ENCODE measurements at places on chromosomes 16 and 17.

DNA sequence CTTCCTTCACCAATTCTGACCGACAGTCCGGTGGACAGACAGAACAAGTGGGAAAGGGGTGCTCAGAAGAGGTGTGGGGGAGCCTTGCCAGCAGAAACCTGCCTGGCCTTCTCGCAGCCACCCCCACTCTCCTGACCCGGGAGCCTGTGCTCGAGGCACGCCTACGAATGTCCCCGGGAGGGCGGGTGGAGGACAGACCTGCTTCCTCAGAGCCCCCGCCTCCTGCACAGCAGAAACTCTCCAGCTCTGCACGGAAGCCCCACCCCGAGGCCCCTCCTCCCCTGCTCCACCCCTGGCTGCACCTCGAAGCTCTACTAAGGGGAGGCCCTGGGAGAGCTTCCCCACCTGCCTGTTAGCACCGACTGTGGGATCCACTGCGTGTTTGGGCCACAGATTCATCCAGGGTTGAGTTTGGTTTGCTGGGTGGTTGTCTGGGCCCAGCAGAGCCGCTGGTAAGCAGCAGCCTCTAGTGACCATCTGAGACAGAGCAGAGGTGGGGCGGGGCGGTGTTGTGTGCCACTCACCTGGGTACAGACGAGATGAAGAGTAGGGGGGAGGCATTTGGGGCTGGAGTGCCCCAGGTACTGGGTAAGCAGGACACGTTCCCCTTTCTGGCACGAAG, 6.2 kb downstream of the TAF1C start:
- no peaks in the 10 kb centered on the region for H3K27me3 ChIP-seq
- no peaks in the 10 kb centered on the region for H3K4me1 ChIP-seq
- H3K27ac ChIP-seq: no peak overlapping the region
- H3K36me3 ChIP-seq: peaks cover 14% of the 10 kb centered on the region
- no peak for DNase-seq

- DNase-seq: peak; percentile 55
- H3K27ac ChIP-seq: peak overlapping the region; percentile 70
- no peaks in the 10 kb centered on the region for H3K27me3 ChIP-seq
- peaks cover 49% of the 10 kb centered on the region for H3K4me1 ChIP-seq
- H3K4me3 ChIP-seq: no peak overlapping the region
- H3K36me3 ChIP-seq: peaks cover 5% of the 10 kb centered on the region
Measured at GRCh38 chr17:55168958-55169687, 95.6 kb upstream of the HLF start.

- no peaks in the 10 kb centered on the region for H3K4me1 ChIP-seq
- H3K27ac ChIP-seq: peak overlapping the region; percentile 37
- DNase-seq: peak; percentile 77
- H3K27me3 ChIP-seq: no peaks in the 10 kb centered on the region
- peaks cover 32% of the 10 kb centered on the region for H3K36me3 ChIP-seq
Measured at GRCh38 chr17:75845058-75845711, 981 bp upstream of the UNC13D start.

GRCh38 chr16:24232936-24233335, 23.2 kb upstream of the CACNG3 start:
- H3K27ac ChIP-seq: no peak overlapping the region
- no peaks in the 10 kb centered on the region for H3K27me3 ChIP-seq
- DNase-seq: no peak
- H3K4me1 ChIP-seq: no peaks in the 10 kb centered on the region

- no peak for DNase-seq
- no peak overlapping the region for H3K4me3 ChIP-seq
- no peaks in the 10 kb centered on the region for H3K4me1 ChIP-seq
- H3K36me3 ChIP-seq: no peaks in the 10 kb centered on the region
Measured at GRCh38 chr17:82154881-82155331, 56.9 kb upstream of the FASN start.

GRCh38 chr16:29734786-29735185, 11.0 kb downstream of the C16orf54 start:
- no peaks in the 10 kb centered on the region for H3K27me3 ChIP-seq
- H3K27ac ChIP-seq: no peak overlapping the region
- no peak for DNase-seq
- H3K4me1 ChIP-seq: no peaks in the 10 kb centered on the region

GRCh38 chr17:57329380-57330214, 73.3 kb downstream of the MSI2 start:
- DNase-seq: no peak
- no peak overlapping the region for H3K27ac ChIP-seq
- no peaks in the 10 kb centered on the region for H3K27me3 ChIP-seq
- peaks cover 13% of the 10 kb centered on the region for H3K4me1 ChIP-seq
- no peaks in the 10 kb centered on the region for H3K36me3 ChIP-seq

GRCh38 chr17:12547831-12548230, 117.9 kb upstream of the MYOCD start:
- H3K4me3 ChIP-seq: no peak overlapping the region
- H3K4me1 ChIP-seq: no peaks in the 10 kb centered on the region
- DNase-seq: no peak
- H3K27me3 ChIP-seq: peaks cover 9% of the 10 kb centered on the region
- no peak overlapping the region for H3K27ac ChIP-seq

DNA sequence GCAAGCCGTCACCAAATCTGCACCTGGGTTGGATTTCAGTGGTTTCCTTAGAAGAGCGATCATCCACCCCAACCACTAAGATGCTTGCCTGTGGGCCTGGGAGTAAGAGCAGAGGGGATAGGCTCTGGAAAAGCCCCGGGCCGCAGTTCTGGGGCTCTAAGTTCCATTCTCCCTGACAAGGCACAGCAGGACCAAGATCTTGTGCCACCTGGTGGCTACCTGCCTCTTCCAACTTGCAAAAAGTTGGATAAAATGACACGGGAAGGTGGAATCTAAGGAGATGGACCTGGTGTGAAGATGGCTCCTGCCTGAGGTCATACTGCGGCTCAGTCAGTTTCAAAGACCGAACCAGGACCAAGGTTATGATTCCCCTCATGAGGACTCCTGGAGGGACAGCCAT, 42.3 kb downstream of the ABCC12 start:
- no peak for DNase-seq
- H3K4me3 ChIP-seq: no peak overlapping the region
- no peak overlapping the region for H3K27ac ChIP-seq
- H3K36me3 ChIP-seq: no peaks in the 10 kb centered on the region
- H3K27me3 ChIP-seq: peaks cover 25% of the 10 kb centered on the region
- no peaks in the 10 kb centered on the region for H3K4me1 ChIP-seq

DNA sequence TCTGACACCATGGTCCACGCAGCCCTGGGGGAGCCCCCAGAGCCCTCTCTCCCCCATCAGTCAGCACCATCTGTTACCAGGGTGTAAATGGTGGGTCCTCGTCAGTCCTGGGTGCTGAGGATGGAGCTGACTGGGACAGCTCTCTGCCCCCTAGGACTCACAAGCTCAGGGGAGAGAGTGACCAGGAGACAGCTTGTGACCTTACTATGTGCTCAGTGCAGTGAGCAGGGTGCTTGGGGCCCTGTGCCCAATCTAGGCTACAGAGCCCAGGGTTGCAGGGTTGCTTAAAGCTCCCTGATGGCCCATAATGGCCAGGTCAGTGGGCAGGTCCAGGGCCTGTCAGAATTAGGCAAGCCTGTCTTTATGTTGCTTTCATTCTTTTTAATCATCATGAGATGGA, 11.3 kb downstream of the MMP2 start:
- DNase-seq: no peak
- H3K27ac ChIP-seq: no peak overlapping the region

GRCh38 chr17:13337864-13338371, 263.8 kb downstream of the HS3ST3A1 start:
- no peak overlapping the region for H3K4me3 ChIP-seq
- no peaks in the 10 kb centered on the region for H3K4me1 ChIP-seq
- peaks cover 3% of the 10 kb centered on the region for H3K27me3 ChIP-seq
- H3K27ac ChIP-seq: no peak overlapping the region

All from A673 (cell line).